GM04504 (cell line): ENCODE measurements at places on chromosomes 7 and 10.

DNA sequence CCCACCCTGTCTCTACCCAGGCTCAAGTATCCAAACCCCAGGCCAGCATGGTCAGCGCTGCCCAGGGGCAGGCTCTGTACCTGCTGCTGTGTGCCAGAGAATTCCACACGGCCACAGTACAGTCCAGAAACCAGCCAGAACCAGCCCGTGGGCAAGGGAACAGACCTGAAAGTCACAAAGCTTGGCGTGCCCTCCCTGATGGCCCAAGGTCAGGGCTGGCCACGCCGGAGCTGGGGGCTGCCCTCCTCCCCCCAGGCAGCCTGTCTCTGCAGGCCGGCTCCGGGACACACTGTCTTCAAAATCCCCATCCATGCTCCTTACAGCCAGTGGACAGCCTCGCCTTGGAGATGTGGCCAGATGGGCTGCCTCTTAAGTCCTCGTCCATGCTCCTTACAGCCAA lies 78.4 kb downstream of the CTBP2 start:
- no peak for DNase-seq

DNA sequence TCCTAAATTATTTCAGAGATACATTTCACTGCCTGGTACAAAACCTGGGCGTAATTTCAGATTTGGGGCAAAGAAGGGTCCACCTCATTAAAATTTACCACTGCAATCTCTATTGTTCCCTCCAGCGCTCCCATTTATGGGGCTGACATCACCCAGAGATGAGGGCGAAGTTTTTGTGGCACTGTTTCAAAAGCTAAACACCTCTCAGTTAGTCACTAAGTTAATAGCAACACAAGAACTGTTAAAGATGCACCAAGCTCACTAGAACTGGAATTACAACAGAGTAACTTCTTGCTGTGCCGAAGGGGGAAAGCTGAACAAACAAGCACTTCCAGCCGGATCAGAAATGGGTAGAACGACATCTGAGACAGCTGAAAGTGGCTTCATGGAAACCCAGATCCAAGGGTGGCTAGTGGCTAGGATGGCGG lies 179.4 kb downstream of the GATA3 start:
- no peak for DNase-seq

DNA sequence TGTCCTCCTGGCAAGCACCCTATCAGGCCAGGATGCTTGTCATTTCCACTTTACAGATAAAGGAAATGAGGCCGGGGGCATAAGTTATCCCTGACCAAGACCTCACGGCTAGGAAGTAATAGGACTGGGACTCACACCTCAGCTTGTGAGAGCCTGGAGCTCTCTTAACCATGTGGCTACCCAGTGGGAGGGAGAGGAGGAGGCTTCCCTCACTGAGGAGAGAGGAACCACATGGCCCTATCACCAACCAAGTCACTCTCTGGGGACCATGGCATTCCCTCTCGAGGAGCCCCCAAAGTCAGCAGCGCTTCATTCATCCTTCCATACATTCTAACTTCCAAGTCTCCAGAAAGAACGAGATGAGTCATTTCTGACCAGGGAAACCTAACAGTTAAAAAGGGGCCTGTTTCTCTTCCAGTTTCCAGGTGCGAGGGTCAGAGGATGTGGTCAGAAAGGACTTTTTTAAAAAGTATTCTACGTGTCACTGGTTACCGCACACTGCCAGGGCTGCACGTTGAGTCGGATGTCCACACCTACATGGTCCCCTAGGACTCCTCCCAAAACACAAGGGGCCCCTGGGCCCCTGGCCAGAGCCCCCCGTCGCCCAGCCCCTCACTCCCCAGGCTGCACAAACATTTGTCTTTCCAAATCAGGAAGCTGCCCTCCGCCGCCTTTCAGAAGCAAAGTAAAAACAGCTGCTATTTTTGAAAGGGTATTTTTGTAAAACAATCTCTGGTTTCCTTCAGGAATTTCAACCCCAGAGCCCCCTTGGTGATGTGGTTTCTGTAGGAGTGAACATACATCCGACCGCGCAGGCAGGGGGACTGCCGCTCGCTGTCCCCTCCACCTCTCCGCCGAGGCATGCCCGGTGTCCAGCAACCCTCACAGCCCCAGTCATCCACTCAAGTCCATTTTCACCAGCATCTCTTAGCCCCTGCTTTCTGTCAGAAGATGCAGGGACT lies 128.2 kb upstream of the CHST15 start:
- no peak for DNase-seq

DNA sequence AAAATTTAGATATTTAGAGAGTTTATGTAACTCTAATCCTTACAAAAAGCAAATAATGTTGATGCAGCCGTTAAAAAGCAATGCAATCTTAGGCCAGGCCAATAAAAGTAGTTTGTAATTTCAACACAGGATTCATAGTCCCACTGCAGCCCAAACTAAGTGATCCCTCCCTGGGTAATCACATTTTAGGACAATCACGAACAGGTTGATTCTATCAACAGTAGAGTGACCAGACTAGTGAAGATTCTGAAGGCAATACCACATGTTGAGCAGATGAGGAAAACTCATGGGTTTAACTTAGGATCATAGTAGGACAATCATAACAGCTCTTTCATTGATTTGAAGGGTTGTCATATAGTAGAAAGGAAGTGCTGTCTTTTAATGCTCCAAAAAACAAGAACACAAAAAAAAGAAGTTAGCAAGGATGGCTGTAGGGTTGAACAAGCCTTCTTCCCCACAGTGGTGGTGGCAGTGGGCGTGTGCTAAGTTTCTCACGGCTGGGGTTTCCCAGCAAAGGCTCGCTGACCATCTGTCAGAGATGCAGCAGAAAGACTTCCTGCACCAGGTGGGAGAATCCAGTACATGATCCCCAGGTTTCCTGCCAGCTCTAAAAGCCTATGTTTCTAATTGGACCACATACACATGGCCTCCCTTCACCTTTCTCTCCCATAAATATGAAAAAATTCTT lies 212.2 kb downstream of the CHRM2 start:
- DNase-seq = no peak

GRCh38 chr7:68107968-68108367 lies 1111.3 kb downstream of the TYW1 start:
- DNase-seq = no peak

GRCh38 chr7:972676-973309 lies 2.6 kb downstream of the COX19 start:
- DNase-seq = no peak

DNA sequence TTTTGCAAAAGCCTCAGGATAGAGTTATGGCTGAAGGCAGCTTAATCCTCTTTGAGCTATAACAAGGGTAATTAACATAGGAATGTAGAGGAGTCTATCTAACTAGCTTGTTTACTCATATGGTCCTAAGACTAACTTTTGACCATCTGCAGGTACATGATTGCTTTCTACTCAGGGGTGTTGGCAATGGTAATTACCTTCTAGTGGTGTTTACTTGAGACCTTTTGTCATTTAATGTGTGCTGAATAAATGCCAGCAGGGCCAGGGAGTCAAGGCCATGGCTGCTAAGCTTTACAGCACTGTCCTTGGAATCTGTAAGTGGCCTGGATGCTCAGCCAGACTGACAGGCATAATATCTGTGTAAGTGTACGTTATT lies 1325.0 kb downstream of the XPNPEP1 start:
- no peak for DNase-seq
